ENCODE measurements at places on chromosomes 7 and 10.

DNA sequence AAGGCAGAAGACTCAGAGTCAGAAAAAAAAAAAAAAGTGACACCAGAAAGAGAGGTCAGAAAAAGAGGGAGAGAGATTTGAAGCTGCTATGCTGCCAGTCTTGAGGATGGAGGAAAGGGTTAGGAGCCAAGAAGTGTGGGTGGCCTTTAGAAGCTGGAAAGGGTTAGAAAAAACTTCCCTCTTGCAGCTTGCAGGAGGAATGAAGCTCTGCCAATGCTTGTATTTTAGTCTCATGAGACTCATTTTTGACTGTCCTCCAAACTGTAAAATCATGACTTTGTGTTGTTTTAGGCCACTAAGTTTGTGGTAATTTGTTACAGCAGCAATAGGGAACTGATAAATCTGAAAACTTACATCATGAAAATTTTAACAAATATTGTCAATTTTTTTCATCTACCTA, 127.7 kb upstream of the NOBOX start:
- no peak for DNase-seq
- H3K36me3 ChIP-seq = peaks cover 2% of the 10 kb centered on the region
- H3K4me3 ChIP-seq = no peak overlapping the region

- H3K4me3 ChIP-seq = peak overlapping the region; percentile 98
- H3K27me3 ChIP-seq = no peaks in the 10 kb centered on the region
- peaks cover 61% of the 10 kb centered on the region for H3K4me1 ChIP-seq
- peak; percentile 51 for DNase-seq
Measured at GRCh38 chr7:131108212-131108940, 219.3 kb upstream of the MKLN1 start.

DNA sequence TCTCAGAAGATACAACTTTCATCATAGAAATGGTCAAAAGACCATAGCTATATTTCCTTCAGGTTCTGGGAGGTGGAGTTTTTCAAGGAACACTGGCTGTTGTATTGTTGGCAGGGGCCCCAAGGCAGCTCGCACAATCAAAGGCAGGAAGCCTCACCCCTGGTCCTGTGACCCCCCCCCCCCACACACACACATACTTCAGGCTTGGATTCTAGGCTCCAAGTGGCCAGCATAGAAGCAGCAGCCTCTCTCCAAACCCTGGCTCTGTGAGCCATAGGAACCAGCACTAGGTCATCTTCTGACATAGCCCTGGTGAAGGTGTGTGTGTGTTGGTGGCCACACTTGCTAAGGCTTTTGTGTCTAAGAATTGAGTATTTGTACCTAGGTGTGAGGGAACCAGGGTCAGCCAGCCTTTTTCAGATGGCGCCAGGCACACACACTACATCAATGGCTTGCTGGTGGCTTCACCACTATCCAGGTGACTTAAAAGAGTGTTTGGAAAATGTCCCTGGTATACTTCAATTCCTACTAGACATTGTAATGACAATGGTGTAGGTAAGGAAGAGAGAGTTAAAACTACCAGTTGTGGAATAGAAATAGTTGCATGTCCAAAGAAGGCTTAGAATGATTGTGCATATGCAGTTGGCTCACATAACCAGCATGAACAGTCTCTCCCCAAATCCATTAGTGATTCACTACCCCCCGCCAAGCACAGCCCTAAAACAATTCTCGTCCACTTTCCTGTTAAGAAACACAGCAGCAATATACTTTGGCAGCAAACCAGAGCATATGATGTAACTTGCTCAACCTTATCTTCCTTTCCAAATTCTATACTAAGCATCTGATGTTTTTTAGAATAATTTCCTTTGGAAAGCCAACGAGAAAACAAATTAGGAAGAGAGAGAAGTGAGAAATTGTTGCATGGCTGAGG, 91.3 kb downstream of the AVL9 start:
- no peak for DNase-seq
- no peaks in the 10 kb centered on the region for H3K36me3 ChIP-seq
- no peak overlapping the region for H3K4me3 ChIP-seq
- H3K4me1 ChIP-seq = peaks cover 5% of the 10 kb centered on the region
- H3K27me3 ChIP-seq = no peaks in the 10 kb centered on the region
- H3K27ac ChIP-seq = no peak overlapping the region

- H3K36me3 ChIP-seq = peaks cover 2% of the 10 kb centered on the region
- peaks cover 3% of the 10 kb centered on the region for H3K4me1 ChIP-seq
- no peak overlapping the region for H3K27ac ChIP-seq
- no peak for DNase-seq
- H3K27me3 ChIP-seq = peaks cover 67% of the 10 kb centered on the region
Measured at GRCh38 chr7:44541-44896, 147.9 kb upstream of the FAM20C start.

- peaks cover 17% of the 10 kb centered on the region for H3K36me3 ChIP-seq
- H3K4me1 ChIP-seq = peaks cover 21% of the 10 kb centered on the region
- H3K27me3 ChIP-seq = peaks cover 79% of the 10 kb centered on the region
- DNase-seq = no peak
- H3K27ac ChIP-seq = no peak overlapping the region
Measured at GRCh38 chr7:30681815-30682211, 443 bp downstream of the CRHR2 start.
